ENCODE measurements at places on chromosomes 2 and 18.

GRCh38 chr2:42510608-42511243 lies 16.9 kb upstream of the KCNG3 start:
- no peak for DNase-seq

DNA sequence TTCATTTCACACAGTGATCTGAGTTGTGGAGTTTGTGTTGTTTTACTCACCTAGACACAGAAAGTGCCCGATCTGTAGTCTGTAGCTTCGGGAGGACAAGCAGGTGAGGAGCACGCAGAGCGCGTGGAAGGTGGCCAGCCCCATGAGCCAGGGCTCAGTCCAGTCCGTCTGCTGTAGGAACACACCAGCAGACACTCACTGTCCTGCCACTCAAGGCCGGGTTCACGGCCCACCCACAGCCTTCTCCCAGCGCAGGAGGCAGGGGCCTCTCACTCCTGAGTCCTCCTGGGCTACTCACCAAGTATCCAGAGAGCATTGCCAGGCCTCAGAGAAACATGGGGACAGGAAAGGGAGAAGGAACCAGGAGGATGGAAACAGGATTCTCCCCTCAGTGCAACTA lies 1.7 kb downstream of the TMEM18 start:
- DNase-seq, result no peak

DNA sequence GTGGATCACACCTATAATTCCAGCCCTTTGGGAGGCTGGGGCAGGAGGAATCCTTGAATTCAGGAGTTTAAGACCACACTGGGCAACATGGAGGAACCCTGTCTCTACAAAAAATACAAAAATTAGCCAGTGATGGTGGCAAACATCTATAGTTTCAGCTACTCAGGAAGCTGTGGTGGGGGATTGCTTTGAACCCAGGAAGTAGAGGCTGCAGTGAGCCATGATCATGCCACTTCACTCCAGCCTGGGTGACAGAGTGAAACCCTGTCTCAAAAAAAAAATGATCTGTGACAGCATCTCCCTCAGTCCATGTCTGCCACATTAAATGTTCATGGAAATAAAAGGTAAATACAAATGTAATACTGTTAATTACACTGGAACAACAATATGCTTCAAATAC lies 121.4 kb upstream of the COL5A2 start:
- DNase-seq, result no peak

- DNase-seq, result no peak
Observed at GRCh38 chr2:165182029-165182428, 21.8 kb downstream of the SCN3A start.

- no peak for DNase-seq
Observed at GRCh38 chr18:59620381-59620780, 76.8 kb downstream of the CCBE1 start.

GRCh38 chr18:77133835-77134496 lies 1.4 kb upstream of the MBP start:
- DNase-seq, result no peak

DNA sequence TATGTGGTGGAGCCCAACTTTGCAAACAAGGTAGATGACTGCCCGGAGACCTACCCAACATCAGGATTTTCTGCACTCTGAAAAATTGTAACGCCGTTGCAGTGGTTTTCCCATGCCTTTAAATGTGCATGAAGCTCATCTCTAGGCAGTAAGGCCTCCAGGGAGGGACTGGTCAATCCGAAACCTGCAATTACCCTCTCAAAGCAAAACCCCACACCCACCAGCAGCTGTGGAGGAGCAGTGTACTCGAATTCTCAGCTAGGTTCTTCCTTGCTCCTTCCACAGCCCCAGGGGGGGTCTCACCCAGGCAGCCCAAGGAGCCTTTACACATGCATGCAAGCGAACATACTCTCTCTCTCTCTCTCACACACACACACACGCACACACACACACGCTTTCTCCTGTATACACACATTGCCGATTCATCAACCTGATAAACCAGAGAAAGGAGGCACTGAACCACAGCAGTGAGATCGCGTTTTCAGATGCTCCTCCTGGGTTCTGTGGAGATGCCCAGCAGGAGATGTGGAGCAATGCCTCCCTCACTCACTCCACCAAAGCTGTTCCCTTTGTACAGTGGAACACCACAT lies 109.2 kb downstream of the VIT start:
- no peak for DNase-seq

DNA sequence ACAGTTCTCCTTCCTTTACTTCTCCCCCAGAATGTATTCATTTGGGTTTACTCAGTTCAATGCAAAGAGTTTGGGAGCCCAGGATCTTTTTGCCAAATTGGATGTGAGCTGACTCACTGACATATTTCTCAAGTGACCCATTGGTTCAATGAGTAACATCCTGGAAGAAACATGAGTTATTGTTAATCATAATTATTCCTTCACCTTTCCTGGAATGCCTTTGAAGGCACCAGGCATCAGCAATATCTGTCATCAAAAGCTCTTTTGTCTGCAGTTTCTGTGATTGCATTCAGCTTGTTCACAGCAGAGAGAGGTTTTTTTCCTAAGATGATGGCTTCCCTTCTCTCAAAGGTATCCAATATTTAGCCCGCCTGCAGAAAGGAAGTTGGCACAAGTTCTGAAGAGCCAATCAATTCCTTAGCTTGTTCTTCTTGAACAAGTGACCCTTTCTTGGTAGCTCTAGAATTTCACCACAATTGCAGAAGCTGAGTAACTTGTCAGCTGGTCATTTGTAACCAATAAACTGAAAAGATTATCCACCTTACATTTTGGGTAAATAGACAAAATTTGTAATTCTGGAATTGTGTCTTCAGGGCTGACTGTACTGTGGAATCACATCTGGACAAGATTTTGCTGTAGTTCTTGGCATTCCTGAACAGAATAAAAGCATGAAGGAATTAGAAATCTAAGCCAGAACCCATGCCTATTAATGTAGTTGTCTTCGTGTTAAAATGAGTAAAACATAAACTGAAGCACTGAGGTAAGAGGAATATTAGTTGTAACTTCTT lies 72.2 kb upstream of the TMEM17 start:
- DNase-seq, result no peak

- no peak for DNase-seq
Observed at GRCh38 chr2:85066006-85066740, 67.0 kb upstream of the TCF7L1 start.

GRCh38 chr2:186595219-186595618 lies 5.4 kb downstream of the ITGAV start:
- no peak for DNase-seq

DNA sequence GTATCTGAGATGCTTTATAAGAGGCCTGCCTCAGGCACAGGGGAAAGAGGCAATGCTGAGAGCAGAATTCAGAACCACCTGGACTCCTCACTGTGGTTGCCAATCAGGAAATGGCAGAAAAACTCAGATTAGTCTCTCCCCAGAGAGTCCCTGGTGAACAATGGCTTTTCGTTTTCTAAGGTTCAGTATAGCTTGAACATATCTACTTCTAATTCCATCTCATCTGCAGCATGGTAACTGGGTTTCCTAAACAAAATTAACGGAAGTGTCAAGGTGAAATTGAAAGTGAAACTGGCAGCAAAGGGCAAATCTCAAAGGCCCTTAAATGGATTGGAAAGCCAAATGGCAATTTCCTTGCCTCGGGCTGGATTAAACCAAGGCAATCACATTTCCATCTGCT lies 480.2 kb upstream of the ACVR2A start:
- DNase-seq, result no peak

DNA sequence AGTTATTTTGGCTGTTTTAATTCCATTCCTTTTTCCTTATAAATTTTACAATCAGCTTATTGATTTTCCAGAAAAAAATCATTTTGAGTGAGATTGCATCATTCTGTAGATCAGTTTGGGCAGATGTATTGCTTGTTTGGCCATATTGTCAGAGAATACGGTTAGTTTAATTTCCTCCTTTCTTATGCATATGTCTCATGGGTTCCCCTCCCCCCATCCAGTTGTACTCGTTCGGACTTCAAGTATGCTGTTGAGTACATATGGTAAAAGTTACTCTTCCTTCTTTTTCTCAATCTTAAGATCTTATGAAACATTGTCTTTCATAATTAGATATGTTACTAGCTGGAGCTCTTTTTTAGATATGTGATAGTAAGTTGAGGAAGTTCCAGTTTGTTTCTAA lies 131.2 kb upstream of the TTC27 start:
- no peak for DNase-seq

GRCh38 chr2:16167870-16168426 lies 227.6 kb downstream of the MYCN start:
- no peak for DNase-seq

- DNase-seq, result no peak
Observed at GRCh38 chr18:21489119-21489750, 111.3 kb downstream of the ESCO1 start.

DNA sequence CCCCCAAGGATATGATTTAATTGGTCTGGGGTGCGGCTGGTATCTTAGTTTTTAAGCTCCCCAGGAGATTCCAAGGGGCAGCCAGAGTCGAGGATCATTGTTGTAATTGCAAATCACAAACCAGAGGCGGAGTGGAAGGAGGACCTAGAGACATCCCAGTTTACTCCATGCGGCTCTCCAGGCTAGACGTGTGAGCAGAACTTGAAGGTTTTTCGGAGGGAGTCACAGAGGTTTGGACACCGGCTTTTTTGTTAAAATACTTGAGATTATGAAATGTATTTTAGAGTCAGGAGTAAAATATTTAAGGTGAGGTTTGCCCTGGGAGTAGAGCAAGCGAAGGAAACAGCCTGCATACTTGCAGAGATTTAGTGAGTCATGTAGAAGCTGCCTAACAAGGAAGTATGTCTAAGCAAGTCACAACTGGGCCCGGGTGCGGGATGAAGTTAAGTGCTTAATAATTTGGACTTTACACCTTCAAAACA lies 39.5 kb downstream of the TGOLN2 start:
- DNase-seq, result no peak

GRCh38 chr2:60127191-60127590 lies 426.3 kb downstream of the BCL11A start:
- DNase-seq, result no peak

DNA sequence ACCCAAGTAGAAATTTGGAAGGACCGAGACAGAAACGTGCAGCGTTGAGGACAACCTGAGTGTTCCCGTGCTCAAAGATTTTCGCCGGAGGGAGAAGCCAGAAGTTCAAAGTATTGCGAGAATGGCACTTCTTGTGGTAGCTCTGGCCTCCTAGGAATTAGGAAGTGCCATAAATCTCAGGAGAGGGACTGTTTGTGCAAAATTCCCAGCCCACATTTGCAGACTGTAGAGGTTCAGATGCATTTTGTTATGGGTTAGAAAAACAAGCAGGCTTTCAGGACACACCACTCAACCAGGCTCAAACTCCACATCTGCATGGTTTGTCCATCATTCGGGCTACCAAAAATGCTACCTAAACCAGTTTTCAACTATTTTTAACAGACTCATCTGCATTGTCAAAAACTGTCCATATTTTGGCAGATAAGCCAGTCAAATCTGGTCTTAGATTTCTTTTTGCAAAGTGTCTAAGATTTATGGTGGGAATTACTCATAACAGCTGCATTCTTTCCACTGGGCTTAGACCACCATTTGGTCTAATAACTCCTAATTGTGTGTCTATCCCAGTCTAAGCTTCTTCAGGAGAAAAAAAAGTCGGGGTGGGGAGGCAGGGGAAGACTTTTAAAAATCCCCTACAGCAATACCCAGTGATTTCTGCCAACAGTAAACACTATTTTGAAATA lies 422.9 kb downstream of the ARHGAP15 start:
- no peak for DNase-seq

- no peak for DNase-seq
Observed at GRCh38 chr2:159505196-159505595, 111.2 kb downstream of the BAZ2B start.

- no peak for DNase-seq
Observed at GRCh38 chr2:39156107-39156506, 35.3 kb upstream of the SOS1 start.

DNA sequence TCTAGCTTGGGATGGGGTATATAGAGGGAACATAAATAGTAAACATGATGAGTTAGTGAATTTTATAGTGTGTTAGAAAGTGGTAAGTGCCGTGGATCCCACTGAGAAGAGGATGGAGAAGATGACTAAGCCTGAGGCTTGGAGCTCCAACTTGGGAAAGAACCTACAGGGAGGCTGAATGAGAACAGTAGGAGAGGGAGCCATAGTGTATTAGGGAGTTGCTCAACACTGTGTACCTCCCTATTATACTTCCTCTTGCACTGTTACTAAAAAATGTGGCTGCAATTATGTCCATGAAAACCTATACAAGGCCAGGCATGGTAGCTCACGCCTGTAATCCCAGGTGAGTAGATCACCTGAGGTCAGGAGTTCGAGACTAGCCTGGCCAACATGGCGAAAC lies 2.9 kb upstream of the SLC19A3 start:
- no peak for DNase-seq

GRCh38 chr2:215769246-215769645 lies 244.1 kb downstream of the MREG start:
- no peak for DNase-seq

DNA sequence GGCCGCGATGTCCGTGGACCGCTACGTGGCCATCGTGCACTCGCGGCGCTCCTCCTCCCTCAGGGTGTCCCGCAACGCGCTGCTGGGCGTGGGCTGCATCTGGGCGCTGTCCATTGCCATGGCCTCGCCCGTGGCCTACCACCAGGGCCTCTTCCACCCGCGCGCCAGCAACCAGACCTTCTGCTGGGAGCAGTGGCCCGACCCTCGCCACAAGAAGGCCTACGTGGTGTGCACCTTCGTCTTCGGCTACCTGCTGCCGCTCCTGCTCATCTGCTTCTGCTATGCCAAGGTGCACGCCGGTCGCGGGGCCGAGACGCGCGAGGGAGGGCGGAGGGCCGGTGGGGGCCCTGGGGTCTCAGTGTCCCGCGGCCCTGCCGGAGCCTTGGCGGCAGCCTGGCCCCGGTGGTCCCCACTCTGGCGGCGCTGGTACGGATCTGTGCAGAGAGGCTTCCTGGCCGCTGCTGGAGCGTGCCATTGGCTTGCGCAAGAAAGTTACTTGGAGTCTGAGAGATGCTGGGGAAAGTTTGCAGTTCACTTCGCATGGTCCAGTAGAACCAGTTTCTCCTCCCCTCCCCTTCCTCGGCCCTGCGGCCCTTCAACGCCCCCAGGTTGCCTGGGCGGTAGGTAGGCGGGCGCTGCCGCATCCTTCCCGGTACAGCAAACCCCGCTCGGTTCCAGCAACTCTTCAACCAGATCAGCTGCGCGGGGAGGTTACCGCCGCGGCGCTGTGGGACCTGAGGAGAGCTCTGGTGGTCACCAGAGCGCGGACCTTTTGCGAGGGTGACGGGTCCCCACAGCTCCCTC lies 1.5 kb downstream of the GALR1 start:
- DNase-seq, result no peak

- no peak for DNase-seq
Observed at GRCh38 chr2:233832869-233833311, 21.4 kb downstream of the HJURP start.

Measured in stimulated activated CD4-positive, alpha-beta T cell treated with anti-CD3 and anti-CD28 coated beads, TNF-alpha, amount 100 ng/mL, for 1 hour (primary cell).